ENCODE measurements at places on chromosomes 6 and 20.

GRCh38 chr6:161985876-161986423, 712.1 kb upstream of the AGPAT4 start:
- no peak for DNase-seq

DNA sequence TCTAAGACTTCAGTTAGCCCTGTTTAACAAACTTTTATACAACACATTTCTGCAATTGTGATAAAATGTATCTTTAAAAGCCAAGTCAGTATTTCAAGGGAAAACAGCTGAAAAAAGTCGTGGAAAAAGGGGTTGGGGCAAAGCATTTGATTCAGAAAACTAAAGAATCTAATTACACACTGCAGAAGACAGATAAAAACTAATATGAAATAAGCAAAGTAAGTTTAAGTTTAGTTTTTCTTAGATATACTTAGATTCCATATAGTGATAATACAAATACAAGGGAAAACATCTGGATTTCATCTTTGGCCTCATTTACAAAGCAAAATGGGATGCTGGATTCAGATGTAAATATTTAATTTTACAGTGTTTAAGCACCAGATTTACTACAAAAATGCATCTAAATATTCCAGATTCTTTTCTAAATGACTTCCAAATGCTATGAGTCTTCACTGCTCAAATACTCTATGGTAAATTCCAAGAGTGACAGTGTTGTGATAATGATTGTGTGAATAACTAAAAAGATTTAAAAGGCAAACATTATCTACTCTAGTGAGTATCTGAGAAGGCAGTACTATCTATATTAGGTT, 1.5 kb upstream of the ADNP start:
- no peak for DNase-seq

DNA sequence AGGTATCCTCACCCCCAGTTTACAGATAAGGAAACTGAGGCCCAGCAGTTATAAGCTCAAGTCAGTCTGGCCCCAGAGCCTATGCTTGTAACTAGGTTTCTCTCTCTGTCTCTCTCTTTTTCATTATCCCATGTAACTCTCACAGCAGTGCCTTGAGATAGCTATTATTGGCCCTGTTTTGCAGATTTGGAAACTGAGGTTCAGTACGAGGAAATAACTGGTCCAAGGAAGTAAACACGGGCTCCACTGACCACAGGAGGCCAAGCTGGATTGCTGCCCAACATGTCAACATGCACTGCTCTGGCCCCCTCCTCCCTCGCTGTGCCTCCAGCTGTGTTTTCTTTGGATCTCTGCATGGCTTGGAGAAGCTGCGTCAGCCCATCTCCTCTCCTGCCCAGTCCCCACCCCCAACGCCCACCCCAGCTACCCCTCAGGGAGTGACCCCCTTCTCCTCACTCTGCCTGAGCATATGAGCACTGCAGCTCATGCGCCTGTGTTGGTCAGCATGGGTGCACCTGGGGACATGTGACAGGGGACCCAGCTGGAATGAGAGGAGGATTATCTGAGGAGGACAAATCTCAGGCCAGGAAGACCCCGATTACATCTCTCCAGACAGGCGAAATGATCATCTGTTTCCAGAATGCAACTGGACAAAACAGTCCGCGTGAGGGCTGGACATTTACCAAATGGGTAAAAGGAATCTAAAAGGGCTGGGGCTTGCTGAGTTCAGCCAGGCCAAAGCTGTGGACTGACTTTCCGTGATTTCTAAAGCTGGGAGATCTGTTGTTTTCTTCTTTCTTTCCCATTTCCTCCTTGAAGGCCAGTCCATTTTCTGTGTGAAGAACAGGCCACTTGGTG, 7.8 kb upstream of the PLTP start:
- no peak for DNase-seq

DNA sequence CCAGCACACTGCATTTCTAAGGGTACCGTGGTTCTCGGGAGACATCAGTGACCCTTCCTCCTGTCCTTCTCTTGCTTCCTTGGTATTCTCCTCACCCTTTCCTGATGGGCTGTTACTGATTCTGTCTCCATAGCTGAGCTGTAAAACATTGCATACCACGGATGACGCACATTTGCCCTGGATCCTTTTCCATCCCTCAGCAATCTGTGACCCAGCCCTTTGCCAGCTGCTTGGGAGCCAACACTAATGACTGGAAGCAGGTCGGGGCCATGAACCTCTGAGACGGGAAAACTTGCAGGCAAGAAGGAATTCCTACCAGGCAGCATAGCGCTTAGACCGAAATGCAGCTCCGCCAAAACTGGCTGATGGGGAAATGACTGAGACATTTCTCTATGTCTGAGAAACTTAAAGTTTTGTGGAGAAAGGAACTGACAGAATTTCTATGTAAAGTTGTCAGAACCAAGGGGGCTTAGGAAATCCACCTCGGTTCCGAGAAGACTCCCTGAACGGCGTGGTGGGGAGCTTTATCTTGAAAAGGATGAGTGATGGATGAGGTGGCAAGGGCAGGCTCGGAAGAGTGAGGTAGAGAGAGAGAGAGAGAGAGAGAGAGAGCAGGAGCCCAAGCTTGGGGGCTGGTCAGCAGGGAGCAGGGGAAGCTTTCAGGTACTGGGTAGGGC, 19.2 kb downstream of the TUBB2B start:
- DNase-seq, result no peak

DNA sequence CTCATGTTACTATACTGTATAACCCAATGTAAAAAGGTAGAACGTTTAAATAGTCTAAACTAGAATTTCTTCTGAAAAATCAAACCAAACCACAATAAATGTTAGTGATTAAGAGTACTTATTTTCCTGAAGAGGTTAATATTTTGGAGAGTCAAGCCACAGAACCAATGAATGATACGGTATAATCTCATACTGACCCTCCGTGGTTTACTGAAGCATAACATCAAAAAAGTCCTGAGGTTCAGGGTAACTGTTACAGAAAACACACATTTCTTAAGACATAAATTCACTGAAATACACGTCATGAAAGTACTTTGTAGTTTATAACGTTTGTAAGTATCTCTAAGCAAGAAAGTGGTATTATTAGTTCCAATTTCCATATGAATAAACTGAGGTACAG, 28.9 kb downstream of the ESF1 start:
- no peak for DNase-seq

DNA sequence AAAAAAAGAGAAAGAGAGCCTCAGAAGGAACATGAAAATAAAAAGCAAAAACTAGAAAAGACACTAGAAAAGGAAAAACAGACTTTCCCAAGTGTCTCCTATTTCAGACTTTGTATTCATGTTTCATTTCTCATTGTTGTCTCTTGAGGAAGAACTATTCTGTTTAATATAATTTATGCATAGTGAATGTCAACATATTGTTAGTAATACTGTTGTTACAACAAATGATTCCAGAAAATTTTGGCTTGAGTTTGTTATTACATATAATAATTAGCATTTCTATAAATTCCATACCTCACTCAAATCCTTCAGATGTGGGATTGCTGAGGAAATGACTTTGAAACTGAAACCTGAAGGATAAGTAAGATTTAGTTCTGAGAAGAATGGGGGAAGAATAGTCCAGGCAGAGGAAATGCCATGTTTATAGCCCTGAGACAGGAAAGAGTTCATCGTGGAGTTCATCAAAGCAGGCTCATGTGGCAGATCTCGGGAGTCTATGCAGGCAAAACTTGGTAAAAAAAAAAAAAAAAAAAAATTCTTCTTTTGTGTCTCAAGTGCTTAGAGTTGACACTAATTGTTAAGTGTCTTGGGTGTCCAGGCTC, 53.1 kb upstream of the EIF2S2 start:
- no peak for DNase-seq

DNA sequence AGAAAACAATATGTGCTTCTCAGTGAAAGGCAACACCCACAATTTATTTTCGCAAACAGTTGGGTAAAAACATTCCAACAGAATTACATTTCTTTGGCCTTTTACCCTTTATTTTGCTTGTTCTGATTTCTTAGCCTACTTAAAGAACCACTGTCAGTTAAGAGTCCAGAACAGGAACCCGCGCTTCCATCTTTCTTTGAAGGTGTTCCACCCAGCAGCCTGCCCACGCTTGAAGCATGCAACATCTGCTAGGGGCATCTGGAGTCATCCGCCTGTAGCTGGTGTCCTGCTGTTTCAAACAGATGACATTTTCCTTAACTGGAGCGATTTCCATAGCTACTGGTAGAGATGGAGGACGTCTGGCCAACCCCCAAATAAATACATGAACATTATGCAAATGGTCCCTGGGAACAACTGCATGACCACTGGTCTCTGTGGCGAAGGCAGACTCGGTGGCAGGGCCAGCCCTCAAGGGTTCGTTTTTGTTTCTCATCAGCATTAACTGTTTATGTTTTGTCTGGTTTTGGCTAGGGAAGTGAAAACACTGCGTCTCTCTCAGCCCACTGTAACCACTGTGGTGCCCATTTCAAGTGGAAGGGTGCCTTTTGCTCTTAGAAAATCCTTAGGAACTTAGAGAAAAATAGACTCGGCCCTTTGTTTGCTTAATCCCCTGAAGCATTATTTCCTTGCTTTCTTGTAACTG, 51.6 kb downstream of the LAMA4 start:
- no peak for DNase-seq

DNA sequence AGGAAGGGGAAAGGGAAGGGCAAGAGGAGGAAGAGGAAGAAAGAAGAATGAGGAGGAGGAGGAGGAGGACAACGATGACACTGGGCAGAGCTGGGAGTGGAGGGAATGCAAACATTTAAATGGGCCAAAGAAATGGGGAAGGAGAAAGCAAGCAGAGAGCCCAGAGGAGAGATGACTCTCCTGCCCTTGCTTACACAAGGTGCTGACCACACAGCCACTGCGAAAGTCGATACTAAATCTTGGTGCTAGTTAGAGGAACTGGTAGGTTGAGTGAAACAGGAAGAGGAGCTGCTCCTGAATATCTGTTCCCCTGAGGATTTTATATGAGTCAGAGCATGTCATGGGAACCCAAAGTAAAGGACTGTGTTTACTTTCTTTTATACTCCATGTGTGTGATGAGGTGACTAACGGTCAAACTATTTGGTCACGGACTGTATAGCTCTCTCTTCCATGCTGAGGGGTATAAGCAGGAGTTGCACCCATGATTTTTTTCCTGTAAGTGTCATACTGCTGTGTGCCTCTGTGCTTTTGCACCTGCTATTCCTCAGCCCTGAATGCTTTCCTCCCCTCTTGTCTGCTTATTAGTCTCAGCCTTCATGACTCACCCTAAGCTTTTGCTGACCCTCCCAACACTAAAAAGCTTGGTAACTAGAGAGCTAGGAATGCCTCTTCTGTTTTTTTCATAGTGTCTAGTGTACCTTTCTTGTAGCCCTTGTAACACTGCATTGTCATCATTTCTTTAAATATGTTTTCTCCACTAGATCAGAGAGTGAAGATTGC, 9.5 kb upstream of the PAQR8 start:
- peak; percentile 39 for DNase-seq

All from NCI-H1436 (cell line).